ENCODE measurements at places on chromosomes 6 and 20. TPM values are rescaled to one million over a fixed set of nuclear protein-coding genes. Genes with fewer than 3 reads are reported as not detected.

DNA sequence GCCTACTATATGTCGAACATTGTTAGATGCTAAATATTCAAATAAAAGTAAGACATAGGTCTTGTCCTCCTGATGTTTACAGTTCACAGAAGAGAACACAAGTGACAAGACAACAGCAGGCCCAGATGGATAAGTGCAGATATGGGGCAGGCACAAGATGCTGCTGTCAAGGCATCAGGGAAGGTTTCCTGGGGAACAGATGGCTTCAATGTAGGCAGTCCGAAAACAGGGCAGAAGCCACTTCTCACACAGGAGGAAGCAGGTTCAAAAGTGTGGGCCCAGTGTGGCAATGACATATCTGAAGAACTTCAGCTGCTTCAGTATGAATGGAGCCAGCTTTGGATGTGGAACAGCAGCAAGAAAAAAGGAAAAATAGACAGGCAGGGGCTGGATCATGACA, 32.5 kb downstream of the HLA-DPB1 start:
- DNase-seq: no peak
- H3K4me1 ChIP-seq: no peaks in the 10 kb centered on the region
- no peaks in the 10 kb centered on the region for H3K27me3 ChIP-seq
- H3K4me3 ChIP-seq: no peak overlapping the region
- no peaks in the 10 kb centered on the region for H3K36me3 ChIP-seq
- H3K27ac ChIP-seq: no peak overlapping the region

DACT2 gene
- 0.16 TPM for total RNA-seq

EZR gene
- total RNA-seq: 33.5 TPM

DNA sequence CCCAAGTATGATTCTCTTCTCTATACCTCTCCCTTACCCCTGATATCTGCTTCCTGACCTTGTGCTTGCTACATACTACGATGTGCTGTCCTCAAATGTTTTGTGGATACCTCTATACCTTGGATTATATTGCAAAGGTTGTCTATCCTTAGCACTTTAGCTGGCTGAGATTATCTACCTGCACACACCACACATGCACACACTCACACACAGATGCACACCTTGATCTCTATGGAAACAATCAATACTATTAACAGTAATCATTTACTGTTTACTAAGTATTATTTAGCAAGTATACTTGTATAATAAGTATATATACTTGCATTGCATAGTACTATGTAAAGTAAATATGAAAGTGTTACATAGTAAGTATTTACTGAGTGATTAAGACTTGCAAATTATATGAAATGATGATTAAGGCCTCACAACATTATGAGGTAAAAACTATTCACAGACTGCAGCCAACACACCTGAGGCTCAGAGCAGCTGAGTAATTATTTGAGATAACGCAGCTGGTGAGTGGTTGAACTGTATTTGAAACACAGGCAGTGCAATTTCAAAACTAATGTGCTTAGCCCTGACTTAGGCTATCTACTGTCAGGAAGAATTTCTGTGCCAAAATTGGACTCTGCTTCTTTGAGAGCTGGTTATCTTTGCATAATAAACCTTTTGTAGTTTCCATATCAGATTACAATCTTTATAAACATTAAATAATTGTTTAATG, 699.9 kb downstream of the FRK start:
- H3K4me1 ChIP-seq: no peaks in the 10 kb centered on the region
- no peaks in the 10 kb centered on the region for H3K36me3 ChIP-seq
- H3K4me3 ChIP-seq: no peak overlapping the region
- H3K27me3 ChIP-seq: no peaks in the 10 kb centered on the region
- no peak for DNase-seq
- no peak overlapping the region for H3K27ac ChIP-seq

GRCh38 chr6:36989264-36989663, 3.3 kb upstream of the MTCH1 start:
- no peaks in the 10 kb centered on the region for H3K36me3 ChIP-seq
- no peak overlapping the region for H3K27ac ChIP-seq
- DNase-seq: no peak
- H3K4me1 ChIP-seq: peaks cover 23% of the 10 kb centered on the region

PAK5 gene
- 0.28 TPM for total RNA-seq

MOG gene
- total RNA-seq: not detected

FOXA2 gene
- not detected for total RNA-seq

DNA sequence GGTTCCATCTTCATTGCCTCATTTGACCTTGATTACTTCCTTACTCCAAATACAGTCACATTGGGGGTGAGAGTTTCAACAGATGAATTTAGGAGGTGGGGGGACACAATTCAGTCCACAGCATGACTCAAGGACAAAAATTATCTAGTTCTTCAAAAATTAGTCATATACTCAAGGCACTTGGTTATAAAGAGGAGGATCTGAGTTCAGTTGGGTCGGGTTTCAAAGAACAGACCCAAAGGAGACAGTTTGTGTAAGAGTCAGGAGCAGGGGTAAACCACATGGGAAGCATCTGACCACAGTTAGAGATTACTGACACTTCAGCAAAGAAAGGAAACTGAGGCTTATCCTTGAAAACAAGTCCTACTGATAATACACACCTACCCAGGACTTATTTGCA, 138.0 kb downstream of the TBC1D7 start:
- no peak overlapping the region for H3K4me3 ChIP-seq
- H3K4me1 ChIP-seq: no peaks in the 10 kb centered on the region
- no peaks in the 10 kb centered on the region for H3K36me3 ChIP-seq
- H3K27me3 ChIP-seq: no peaks in the 10 kb centered on the region

SEMG2 gene
- total RNA-seq: not detected

DNA sequence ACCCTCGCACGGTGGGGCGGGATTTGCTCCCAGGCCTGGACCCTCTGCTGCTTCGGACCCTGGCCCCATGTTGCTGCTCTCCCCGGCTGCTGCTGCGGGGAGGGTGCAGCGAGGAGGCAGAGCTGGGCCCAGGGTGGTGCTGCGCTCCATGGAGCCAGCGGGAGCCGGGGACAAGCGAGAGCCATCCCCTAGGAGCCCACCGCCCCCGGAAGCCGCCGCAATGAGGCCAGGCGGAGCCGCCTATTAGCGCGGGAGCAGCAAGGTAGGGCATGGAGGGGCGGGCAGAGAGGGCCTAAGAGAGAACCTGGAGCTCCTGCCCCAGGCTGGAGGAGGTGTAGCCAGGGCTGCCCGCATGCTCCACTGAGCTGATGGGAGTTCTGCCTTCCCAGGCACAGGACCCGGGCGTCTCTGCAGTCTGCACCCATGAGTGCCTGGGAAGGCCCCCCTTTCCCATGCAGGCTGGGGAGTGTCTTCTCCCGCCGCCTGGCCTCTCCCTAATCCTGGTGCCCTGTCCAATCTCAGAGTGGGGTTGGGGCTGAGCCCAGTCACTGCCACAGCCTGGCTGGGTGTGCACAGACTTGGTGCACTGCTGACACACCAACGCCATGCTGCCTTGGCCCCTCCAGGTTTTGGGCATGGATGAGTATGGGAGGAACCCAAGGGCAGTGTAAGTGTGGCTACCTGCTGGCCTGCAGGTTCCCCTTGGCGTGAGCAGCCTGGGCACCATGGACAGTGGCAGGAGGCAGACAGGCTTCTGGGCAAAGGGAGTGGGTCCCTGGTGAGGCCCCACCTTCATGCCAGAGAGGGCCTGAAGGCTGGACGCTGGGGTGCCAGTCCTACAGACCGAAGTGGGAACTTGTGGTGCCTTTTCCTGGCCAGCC, 360.6 kb upstream of the MAP3K7 start:
- no peaks in the 10 kb centered on the region for H3K27me3 ChIP-seq
- no peak overlapping the region for H3K27ac ChIP-seq
- H3K4me1 ChIP-seq: no peaks in the 10 kb centered on the region

DNA sequence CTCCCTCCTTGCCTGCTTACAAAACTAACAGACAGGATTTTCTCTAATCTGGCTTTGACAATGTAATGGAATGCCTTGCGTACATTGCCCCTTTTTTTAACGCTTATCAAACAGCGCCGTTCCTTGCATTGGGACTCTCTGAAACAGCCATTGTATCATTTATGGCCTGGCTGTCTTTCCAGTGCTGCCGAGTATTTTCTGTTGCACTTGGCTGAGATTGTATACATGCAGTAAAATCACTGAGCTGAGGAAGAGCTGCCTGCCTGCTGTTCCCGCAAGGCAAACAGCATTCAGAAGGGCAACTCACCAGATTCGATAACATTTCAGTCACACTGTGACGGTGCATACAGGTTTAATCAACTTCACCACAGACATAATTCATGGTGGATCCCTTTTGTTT, 106.0 kb downstream of the SH3BGRL2 start:
- no peak for DNase-seq
- H3K36me3 ChIP-seq: no peaks in the 10 kb centered on the region
- H3K27ac ChIP-seq: no peak overlapping the region
- H3K27me3 ChIP-seq: no peaks in the 10 kb centered on the region
- H3K4me1 ChIP-seq: no peaks in the 10 kb centered on the region

DNA sequence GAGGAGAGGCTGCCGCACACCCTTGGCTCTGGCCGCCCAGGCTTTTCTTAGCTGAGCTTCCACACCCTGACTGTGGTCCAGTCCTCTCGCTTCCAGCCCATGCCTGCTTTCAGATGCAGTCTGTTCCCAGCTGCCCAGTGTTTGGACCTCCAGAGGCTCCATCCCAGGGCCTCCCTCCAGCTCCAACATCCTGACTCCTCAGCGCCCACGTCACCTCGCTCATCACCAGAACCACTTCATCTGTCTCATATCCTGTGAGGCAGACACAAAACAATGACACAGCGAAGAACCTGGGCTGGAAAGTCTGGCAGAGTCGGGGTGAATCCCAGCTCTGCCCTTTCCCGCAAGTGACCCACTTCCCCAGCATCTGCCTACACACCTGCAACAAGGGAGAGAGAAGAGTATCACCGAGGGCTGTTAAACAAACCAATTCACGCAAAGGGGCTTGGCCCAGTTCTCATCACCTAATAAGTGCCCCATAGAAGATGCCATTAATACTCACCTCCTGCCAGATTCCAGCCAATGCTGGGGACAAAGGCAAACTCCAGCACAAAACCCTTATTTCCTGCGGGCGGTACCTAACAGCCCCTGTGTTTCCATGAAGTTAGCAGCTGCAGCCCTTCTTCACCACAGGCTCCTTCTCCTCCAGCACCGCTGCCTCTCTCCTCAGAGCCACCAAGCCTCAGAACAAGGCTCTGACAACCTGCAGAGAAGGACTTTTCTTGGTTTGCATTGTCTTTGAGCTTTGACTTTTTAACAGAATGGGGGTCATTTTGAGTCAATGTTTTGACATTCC, 133.4 kb upstream of the CDH4 start:
- DNase-seq: no peak
- no peak overlapping the region for H3K4me3 ChIP-seq
- H3K27ac ChIP-seq: no peak overlapping the region
- H3K4me1 ChIP-seq: no peaks in the 10 kb centered on the region
- H3K27me3 ChIP-seq: peaks cover 33% of the 10 kb centered on the region
- H3K36me3 ChIP-seq: no peaks in the 10 kb centered on the region

BHLHE23 gene
- not detected for total RNA-seq

E2F1 gene
- 0.71 TPM for total RNA-seq

DNA sequence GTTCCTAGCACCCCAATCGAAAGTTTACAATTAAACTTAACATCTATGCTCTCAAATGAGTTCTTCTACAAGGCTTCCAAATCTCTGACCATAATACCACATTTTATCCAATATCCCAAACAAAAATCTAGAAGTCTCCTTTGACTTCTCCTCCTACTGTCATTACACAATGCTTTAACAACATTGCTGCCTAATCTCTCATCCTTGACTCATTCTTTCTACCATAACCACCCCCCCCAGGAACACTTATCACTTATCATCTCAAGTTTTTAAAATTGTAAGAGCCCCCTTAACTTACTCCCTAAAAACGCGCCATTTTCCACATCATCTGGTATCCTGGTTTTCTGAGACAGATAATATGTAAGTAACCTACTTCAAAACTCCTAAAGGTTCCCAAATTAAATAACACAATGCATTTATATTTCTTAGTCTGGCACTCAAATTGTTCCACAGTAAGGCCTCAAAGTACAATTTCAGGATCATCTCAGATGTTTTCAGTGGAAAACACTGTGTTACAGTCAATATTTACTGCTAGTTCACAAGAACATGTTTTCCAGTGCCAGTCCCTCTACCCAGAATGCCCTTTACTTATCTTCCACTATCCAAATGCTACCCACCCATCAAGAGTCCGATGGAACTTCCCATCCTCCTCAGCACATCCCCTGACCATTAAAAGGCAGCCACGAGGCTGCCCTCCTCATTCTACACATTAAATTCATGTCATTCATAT, 308.2 kb upstream of the THEMIS start:
- peaks cover 12% of the 10 kb centered on the region for H3K4me1 ChIP-seq
- no peak overlapping the region for H3K27ac ChIP-seq
- no peak overlapping the region for H3K4me3 ChIP-seq

REM1 gene
- total RNA-seq: 5.7 TPM

SMLR1 gene
- not detected for total RNA-seq

DNA sequence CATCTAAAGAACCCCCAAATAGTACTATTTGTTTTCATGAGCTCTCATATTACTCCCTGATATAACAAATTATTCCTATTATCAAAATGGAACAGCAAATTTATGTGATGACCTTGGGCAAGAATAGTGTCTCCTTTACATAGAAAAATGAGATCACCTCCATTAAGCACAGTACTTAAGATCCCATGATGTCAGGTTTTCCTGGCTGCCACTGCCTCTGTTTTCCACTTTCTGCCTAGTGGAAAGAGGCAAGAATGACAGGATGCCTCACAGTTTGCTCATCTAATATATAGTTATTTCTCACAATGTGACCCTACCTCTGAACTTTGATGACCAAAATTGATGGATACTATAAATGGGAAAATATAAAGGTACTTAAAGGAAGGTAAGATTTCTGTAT, 260.1 kb upstream of the SGK1 start:
- H3K27me3 ChIP-seq: no peaks in the 10 kb centered on the region
- H3K36me3 ChIP-seq: no peaks in the 10 kb centered on the region
- no peaks in the 10 kb centered on the region for H3K4me1 ChIP-seq

SLC22A2 gene
- 0.36 TPM for total RNA-seq

DNA sequence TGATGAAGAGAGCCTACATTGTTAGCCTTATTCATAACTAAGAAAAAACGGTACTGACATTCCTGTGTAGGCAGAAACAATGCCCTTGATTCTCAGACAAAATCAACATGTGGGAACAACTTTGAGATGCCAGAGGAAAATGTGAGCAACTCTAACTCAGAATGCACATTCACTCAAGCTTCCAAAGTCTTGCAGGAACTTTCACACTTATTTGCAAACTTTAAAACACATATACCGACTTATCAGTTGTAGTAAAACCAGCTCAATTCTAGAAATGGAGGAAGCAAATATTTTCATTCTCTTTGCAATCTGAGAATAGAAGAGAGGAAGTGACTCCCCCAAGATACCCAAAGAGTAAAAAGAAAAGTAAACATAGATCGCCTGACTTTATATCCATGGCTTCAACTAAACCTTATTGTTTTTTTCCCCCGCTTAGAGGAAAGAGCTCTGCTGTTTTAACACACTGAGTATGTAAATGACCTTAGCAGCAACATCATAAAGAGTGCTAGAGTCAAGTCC, 117.6 kb downstream of the EPB41L2 start:
- no peaks in the 10 kb centered on the region for H3K27me3 ChIP-seq
- H3K27ac ChIP-seq: no peak overlapping the region
- no peak for DNase-seq
- H3K36me3 ChIP-seq: no peaks in the 10 kb centered on the region
- no peaks in the 10 kb centered on the region for H3K4me1 ChIP-seq
- H3K4me3 ChIP-seq: no peak overlapping the region

Measured in sigmoid colon (tissue), 7 donors.